ENCODE measurements at places on chromosomes 16 and 17. TPM values are rescaled to one million over a fixed set of nuclear protein-coding genes. Genes with fewer than 3 reads are reported as not detected.

Gene FOXF1
- not detected for total RNA-seq

Gene CSH2
- total RNA-seq, result not detected

Gene IL34
- total RNA-seq, result not detected

Gene KRTAP4-6
- total RNA-seq, result not detected

Gene CDRT4
- 11.8 TPM for total RNA-seq

DNA sequence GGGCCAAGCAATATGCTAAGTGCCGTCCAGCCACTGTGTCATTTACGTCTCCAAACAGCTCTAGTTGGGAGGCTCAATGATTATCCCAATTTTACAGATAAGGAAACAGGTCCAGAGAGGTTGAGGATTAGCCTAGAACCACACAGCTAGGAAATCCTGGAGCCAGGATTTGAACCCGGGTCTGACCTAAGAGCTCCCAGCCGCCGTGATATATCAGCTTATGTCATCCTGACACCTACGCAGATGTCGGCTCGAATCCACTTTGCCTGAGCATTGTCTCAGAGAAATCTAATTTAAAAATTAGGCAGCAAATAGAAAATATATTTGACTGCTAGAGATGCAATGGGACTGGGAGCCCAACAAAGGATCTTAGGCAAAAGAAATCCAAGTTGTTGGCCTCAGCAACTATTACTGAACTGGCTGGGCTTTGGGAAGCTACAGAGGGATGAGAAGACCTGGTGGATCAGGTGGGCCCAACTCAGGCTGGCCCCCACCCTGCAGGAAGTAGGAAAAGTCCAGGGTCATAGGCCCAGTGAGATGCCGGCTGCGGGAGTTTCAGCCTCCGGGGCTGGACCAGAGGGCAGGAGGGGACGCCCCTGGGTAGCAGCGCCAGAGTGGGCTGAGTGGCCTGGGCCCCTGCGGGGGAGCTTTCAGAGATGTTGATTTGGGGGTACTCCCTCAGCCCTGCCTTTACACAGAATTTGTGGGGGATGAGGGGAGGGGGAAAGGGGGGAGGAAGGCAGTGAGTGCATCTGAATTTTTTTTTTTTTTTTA is 35.1 kb upstream of the IL21R start:
- no peak overlapping the region for H3K4me3 ChIP-seq
- H3K27me3 ChIP-seq, result no peaks in the 10 kb centered on the region
- H3K4me1 ChIP-seq, result peaks cover 37% of the 10 kb centered on the region
- peak; percentile 49 for DNase-seq
- H3K36me3 ChIP-seq, result peaks cover 25% of the 10 kb centered on the region

GRCh38 chr17:49646391-49647255 is 31.3 kb downstream of the SPOP start:
- no peaks in the 10 kb centered on the region for H3K36me3 ChIP-seq
- no peaks in the 10 kb centered on the region for H3K27me3 ChIP-seq
- no peak for DNase-seq
- H3K4me1 ChIP-seq, result peaks cover 9% of the 10 kb centered on the region

DNA sequence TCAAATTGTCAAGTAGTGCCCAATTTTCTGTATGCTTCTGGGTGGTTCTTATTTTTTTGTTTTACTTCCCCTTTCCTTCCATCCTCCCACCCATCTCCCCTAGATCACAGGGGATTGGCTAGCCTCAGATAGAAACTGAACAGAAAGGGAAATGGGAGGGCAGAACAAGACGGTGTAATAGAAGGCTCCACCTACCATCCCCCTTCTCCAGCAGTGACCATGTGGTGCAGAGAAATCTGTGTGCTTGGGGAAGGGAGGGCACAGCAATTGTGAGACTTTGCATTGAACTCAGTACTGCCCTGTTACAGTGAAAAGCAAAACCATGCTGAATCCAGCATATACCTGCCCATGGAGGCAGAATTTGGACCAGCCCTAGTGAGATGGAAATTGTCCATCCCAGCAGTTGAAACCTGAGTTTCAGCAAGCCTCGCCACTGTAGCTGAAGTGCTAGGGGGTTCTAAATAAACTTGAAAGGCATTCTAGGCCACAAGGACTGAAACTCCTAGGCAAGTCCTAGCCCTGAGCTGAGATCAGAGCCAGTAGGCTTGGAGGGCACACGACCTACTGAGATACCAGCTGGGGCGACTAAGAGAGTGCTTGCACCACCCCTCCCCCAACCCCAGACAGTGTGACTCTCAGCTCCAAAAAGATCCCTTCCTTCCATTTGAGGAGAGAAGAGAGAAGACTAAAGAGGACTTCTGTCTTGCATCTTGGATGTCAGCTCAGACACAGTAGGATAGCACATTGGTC is 5.2 kb downstream of the SLFN11 start:
- H3K27me3 ChIP-seq, result no peaks in the 10 kb centered on the region
- peaks cover 10% of the 10 kb centered on the region for H3K36me3 ChIP-seq
- peak; percentile 74 for DNase-seq
- H3K27ac ChIP-seq, result peak overlapping the region; percentile 13
- H3K4me3 ChIP-seq, result no peak overlapping the region
- peaks cover 16% of the 10 kb centered on the region for H3K4me1 ChIP-seq

- H3K27me3 ChIP-seq, result no peaks in the 10 kb centered on the region
- H3K4me3 ChIP-seq, result no peak overlapping the region
- peaks cover 17% of the 10 kb centered on the region for H3K4me1 ChIP-seq
- no peaks in the 10 kb centered on the region for H3K36me3 ChIP-seq
Observed at GRCh38 chr16:85690469-85691064, 1.8 kb upstream of the GINS2 start.

DNA sequence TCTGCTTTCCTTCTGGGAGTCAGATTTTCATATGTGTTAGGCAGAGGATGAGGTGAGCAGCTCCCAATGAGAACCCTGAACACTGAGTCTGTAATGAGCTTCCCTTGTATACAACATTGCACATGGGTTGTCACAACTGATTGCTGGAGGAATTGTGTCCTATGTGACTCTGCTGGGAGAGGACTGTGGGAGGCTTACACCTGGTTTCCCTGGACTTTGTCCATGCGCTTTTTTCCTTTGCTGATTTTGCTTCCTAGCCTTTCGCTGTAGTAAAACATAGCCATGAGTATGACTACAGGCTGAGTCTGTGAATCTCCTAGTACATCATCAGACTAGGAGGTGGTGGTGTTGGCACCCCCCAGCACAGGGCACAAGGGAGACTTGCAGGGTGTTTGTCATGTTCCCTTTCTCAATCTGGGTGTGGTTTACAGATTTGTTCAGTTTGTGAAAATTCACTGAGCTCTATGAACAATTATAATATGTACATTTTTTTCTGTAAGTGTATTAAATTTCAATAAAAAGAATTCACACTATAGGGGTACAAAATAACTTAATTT is 1.7 kb upstream of the PLK1 start:
- no peaks in the 10 kb centered on the region for H3K27me3 ChIP-seq
- DNase-seq, result no peak
- peaks cover 20% of the 10 kb centered on the region for H3K4me1 ChIP-seq
- H3K27ac ChIP-seq, result no peak overlapping the region
- no peak overlapping the region for H3K4me3 ChIP-seq

DNA sequence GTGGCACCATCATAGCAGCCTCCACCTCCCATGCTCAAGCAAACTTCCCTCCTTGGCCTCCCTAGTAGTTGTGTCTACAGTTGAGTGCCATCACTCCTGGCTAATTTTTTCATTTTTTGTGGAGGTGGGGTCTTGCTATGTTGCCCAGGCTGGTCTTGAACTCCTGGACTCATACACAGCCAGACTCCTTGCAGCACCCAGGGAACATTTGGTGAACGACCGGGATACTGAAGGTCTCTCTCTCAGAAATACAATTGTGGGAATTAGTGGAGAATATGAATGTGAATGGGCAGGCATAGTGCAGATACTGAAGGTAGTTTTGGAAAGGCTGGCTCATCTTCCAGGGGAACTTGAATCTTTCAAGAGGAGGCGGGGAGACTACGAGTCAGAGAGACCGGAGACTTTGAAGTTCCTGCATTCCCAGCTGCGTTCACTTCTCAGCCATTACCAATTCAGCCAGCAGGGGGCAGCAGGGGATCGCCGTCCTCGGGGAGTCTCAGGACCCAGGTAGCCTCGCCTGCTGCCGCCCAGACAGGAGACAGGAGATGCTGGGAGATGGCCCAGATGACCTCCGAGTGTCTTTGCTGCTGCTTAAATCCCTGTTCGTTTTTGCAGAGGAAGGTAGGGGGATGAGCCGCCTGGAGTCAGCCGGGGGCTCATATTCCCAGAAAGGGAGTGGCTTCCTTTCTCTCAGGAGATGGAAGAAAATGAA is 68.6 kb downstream of the HAPSTR1 start:
- peaks cover 2% of the 10 kb centered on the region for H3K27me3 ChIP-seq
- H3K4me1 ChIP-seq, result peaks cover 7% of the 10 kb centered on the region
- H3K4me3 ChIP-seq, result no peak overlapping the region
- H3K27ac ChIP-seq, result no peak overlapping the region
- peak; percentile 67 for DNase-seq

DNA sequence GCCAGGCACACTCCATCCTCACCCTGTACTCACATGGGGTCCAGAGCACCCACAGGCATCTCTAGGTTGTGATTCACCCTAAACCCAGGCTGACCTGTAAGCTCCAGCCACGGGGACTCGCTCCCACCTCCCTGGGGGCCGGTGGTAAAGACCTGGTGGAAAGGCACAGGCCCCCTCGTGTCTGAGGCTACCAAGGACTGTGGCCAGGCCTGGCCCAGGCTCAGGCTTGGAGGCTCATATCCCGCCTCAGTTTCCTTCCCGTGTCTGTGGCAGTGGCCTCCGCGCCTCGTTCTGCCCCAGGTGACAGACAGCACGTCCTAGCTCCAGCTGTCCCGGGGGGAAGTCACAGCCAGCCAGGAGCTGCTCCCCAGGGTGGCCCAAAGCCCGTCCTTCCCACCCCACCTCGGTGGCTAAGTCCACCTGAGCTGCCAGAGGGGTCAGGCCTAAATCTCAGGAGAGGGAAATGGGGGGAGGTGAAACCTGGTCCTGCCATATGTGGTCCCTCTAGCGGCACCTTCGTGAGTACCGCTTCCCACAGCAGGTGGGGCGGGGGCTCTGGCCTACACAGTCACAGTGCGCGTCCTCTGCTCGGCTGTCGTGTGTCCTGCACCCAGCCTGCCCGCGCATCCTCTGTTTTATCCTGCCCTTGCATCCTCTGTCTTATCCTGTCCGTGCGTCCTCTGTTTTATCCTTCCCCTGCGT is 12.6 kb downstream of the CDH15 start:
- no peak overlapping the region for H3K27ac ChIP-seq
- H3K4me3 ChIP-seq, result no peak overlapping the region
- H3K27me3 ChIP-seq, result no peaks in the 10 kb centered on the region
- no peaks in the 10 kb centered on the region for H3K4me1 ChIP-seq

DNA sequence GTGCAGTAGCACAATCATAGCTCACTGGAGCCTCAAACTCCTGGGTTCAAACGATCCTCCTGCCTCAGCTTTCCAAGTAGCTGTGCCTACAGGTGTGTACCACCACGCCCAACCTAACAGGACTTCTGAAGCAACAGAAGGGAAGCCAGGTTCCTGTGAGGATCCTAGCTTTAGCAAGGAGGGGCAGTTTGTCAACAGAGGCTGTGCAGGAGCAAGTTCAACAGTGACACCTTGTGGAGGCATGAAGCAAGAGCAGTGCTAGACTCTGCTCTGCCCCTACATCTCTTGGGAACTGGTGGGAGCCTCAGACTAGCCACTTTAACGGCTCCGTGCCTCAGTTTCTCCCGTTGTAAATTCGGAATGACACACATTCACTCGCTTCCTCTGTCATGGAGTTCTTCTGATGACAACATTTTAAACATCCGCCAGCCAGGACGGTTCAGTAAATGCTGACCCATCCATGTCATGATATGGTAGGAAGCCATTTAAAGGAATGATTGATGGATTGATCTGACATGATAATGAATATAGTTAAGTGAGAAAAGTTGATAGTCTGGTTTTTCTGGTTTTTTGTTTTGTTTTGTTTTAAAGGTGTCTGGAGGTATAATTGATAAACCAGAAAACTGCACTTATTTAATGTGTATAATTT is 218.7 kb downstream of the MRTFB start:
- H3K4me1 ChIP-seq, result peaks cover 16% of the 10 kb centered on the region
- DNase-seq, result no peak
- no peak overlapping the region for H3K4me3 ChIP-seq
- no peaks in the 10 kb centered on the region for H3K27me3 ChIP-seq

- no peaks in the 10 kb centered on the region for H3K27me3 ChIP-seq
- DNase-seq, result no peak
- no peaks in the 10 kb centered on the region for H3K36me3 ChIP-seq
- H3K27ac ChIP-seq, result no peak overlapping the region
- H3K4me3 ChIP-seq, result no peak overlapping the region
Observed at GRCh38 chr17:61179380-61179806, 220.2 kb upstream of the TBX2 start.

DNA sequence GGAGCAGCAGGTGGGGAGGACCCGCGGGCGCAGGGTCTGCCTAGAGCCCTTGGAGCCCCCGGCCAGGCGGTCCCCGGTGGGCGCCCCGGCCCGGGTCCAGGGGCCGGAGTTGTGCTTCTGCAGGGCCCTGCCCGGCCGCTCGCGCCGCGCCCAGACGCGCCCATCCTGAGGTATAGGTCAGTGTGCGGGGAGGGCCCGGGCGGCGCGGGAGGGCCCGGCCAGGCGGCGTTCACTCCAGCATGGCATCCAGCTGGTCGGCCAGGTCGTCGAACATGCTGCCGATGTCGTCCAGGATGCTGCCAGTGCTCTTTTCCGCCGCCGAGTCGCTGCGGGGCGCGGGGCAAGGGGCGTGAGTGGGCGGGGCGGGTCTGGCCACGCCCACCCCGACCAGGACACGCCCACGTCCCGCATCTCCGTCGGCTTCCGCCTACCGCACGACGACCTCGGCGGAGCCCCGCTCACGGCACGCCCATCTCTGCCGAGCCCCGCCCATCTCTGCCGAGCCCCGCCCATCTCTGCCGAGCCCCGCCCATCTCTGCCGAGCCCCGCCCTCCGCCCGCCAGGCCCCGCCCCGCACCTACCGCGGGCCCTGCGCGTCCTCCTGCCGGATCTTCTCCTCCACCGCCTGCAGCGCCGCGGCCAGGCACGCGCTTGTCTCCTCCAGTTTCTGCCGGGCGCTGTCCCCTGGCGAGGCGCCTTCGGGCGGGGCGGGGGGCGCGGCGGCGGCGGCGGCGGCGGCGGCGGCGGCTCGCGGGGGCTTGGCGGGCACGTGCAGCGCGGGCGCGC is 17.9 kb downstream of the CASKIN1 start:
- H3K4me1 ChIP-seq, result no peaks in the 10 kb centered on the region
- DNase-seq, result peak; percentile 60

DNA sequence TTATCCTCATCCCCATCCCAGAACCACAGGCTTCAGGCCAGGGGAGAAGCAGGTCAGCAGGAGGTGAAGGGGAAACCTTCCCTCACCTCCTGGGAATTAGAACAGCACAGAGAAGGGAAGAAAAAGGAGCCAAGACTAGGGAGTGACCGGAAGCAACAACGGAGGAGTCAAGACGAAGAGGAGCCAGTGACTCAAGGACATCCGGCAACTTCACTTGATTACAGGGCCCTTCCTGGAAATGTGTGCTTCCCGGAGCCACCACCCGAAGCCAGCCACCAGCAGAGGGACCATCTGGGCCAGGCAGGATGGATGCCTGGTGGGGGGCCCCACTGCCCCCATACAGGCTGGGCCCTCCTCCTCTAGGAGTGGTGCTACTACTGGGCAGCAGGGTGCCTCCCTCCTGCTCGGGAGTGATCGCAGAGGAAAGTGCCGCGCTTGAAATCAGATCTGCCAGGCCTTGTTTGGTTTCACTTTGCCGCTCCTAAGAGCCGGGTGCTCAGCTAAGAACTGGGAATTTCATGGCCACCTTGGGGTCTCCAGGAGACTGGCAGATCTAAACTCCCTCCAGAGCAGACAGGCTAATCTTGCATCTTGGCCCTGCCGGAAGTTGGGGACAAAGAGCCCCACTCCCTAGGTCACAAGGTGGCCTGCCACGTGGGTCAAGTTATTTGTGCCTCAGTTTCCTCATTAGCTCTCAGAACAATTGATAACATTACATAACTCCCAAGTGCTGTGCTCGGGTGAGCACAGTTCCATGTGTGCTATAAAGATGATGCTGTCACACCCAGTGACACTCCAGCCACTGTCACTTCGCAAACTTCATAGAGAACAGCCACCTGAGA is 6.6 kb downstream of the CDC42EP4 start:
- no peak overlapping the region for H3K4me3 ChIP-seq
- no peak for DNase-seq
- peaks cover 3% of the 10 kb centered on the region for H3K27me3 ChIP-seq
- H3K4me1 ChIP-seq, result peaks cover 8% of the 10 kb centered on the region

All from natural killer cell (primary cell).